ENCODE measurements at places on chromosomes 6 and 20.
A peak's percentile ranks its signal among the peaks of the same experiment; 100 is the strongest.

DNA sequence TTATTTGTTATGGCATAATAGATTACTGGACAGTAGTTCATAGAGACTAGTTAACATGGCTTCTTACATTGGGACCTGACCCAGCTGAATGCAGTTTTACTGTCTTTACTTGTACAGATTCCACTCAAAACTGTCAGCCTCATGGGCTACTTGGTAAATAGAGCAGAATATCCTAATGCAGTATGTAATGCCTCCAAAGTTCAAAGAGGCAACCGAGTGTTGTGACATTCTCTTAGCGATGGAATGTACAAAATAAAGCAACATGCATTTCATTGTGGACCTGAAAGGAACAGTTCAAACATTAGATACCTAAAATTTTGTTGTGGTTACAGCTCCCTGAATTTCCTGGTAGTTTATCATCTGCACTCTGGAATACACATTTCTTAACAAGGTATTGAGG lies 29.1 kb upstream of the RGS17 start:
- no peak for DNase-seq

GRCh38 chr6:16432075-16433032 lies 194.0 kb downstream of the GMPR start:
- DNase-seq: no peak

DNA sequence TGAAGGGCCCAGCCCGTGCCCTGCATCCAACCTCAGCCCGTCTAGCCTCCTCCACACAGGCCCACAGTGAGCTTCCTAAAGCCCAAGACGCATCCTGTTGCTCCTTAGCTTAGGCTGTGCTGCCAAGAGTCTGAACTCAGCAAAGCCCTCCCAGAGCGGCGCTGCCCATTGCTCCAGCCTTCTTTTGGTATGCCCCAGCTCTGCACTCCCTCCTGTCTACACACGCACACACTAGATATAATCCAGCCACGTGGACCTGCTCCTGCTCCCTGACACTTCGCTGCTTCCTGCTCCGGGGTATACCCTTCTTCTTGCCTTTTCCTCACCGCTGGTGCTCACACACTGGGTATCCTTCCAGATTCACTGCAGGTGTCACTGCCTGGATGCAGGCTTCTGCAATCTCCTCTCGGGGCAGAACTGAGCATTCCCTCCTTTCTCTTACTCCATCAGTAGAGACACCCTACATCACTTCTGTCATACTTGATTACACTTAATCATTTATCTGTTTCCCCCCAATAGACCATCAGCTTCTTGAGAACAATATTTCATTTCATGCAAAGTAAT lies 23.8 kb downstream of the GABRR2 start:
- no peak for DNase-seq

GRCh38 chr20:36676701-36677421 lies 30.9 kb upstream of the SLA2 start:
- DNase-seq: no peak

DNA sequence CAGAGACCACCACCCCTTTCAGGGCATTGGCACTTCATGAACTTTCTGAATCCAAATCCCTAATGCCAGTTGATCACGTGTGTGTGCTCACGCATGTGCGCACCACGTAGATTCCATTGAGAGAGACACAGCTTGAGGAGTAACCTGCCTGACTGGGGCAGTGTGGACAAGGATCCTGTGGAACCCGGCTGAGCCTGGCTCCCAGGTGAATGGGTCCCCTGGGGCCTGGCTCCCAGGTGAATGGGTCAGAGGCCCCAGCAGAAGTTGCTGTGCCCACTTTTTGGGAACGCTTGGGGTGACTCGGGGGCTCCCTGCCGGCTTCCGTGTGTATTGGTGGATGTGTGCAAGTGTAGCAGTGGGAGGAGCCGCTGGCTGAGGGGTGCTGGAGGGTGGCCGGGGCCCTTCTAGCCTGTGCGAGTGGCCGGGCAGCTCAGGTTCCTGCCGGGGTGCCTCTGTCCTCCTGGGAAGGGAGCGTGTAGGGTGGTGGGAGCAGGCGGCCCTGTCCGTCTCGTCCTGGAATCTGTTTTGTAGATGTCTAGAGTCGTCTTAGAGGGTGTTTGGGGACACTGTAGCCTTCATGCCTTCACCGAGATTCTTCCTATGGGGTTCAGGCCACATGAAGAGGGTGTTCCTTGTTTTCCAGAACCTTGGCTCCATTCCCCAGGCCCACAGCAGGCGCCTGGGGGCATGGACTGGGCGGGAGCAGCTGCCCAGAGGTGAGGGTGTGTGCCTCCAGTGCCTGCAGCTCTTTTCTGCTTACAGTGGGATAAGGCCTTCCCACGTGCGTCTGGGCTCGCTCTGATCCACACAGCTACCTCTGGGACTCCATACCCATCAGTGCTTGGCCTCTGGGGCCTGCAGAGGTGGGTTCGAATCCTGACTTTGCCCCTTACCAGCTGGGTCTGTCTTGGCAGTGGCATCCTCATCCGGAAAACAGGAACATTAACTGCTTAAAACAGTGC lies 3.2 kb downstream of the RBM38 start:
- no peak for DNase-seq

DNA sequence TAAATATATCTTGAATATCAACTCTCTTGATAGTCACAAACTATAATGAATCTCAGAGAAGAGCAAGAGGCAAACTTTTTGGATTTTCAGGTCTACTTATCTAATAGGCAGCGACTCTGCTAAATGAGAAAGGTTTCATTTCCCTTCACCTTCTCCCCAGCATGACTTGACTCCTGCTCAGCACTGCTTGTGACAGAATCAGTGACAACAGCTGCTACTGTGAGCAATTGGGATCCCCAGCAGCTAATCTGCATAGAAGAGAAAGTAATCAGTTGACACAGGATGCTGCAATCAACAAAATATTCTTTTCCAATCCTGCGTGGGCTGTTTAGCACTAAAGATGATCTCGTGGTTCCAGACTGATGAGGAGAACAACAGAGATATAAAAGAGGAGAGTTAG lies 205.5 kb downstream of the MMUT start:
- DNase-seq: no peak

DNA sequence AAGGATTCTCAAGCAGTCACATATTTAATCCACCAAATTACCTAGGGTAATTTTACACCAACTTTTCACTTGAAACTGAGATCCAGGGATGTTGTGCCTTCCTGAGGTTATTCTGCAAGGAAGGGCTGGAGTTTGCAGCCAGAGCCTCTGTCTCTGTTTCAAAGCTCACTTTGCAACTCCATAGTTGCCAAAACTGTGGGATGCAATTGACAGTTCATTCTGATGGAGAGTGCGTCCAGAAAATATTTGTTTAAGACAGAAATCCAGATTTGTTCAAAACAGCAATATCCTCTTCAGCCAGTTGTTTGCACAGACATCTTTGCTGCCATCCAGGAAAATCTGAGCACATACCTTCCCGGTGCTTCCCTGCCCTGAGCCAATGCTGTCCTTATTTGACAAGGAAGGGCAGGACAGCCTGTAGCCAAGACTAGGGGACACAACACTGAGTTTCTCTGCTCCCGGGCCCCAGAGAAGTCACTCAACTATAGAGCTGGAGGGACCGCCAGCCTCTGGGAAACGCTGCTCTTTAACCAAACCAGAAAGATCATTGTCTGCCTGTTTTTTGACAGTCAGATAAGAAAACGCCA lies 297.4 kb downstream of the HIVEP2 start:
- no peak for DNase-seq

DNA sequence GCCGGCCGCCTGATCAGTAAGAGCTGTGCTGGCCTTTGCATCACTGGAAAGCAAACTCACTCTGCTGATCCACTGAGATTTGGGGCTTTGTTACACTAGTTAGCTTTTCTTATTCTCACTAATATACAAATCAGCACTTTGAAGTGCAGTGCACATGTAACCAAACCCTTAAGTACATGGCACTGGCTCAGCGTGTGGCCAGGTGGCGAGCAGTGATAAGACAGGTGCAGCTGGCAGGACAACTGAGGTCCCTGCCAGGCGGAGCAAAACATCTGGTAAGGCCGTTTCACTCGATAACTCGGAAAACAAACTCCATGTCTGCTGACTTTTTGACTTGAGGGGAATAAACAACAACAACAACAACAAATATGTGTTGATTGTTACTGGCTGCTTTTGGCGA lies 11.0 kb downstream of the GFRA4 start:
- no peak for DNase-seq

DNA sequence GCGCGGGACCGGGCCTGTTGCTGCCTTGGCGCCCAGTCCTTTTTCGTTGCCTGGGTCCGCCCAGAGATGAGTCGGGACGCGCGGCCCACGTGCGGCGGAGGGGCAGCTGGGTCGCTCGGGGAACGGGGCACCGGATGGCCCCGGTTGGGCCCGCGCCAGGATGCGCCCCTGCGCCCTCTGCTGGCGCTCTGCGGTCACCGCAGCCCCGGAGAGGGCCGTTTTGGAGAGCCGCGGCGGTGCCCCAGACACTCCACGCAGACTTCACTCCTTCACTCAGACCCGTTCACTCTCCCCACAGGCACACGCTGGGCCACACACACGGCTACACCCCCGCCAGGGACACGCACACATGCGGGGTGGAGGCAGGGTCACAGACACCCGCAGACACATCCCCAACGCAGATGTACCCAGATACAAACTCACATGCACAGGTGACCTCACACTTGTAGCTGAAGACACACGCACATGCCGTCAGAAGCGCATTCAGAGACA lies 38.8 kb downstream of the SRC start:
- no peak for DNase-seq

GRCh38 chr6:158869826-158870648 lies 50.9 kb upstream of the EZR start:
- DNase-seq: peak; percentile 60

GRCh38 chr6:27177485-27178406 lies 69.8 kb upstream of the PRSS16 start:
- peak; percentile 65 for DNase-seq

GRCh38 chr6:129567374-129567773 lies 142.6 kb downstream of the ARHGAP18 start:
- no peak for DNase-seq

- DNase-seq: no peak
Measured at GRCh38 chr20:12715371-12715770, 293.4 kb upstream of the SPTLC3 start.

DNA sequence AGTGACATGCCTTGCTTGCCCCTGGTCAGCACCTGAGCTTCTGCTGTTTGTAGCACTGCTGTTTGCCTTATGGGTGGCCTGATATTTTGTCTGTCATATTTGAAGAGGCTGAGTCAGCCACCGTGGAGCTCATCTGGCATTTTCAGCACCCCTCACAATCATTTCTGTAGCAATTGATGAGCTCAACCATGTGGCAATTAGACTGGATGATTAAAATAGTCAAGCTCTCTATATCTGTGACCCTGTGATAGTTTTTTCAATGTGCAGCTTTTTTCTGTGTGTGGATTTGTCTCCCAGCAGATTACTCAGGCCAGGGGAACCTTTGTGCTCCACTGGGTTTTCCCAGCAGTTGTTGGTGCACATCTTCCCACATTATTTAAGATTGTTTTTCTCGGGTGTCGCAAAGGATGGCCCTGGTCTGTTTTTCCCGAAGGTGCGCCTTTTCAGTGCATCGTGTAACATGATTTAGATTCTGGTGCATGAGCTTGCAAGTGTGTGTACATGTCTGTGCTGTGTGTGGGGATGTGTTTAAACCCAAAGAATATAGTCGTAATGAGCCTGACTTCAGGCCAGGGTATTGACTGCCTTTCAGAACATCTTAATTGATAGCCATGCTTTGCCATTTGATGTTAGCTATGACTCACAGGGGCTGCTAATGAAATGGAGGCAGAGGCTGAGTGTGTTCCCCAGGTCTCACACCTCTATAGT lies 31.6 kb upstream of the GLP1R start:
- DNase-seq: no peak

- no peak for DNase-seq
Measured at GRCh38 chr6:50714487-50715379, 1.4 kb downstream of the TFAP2D start.

DNA sequence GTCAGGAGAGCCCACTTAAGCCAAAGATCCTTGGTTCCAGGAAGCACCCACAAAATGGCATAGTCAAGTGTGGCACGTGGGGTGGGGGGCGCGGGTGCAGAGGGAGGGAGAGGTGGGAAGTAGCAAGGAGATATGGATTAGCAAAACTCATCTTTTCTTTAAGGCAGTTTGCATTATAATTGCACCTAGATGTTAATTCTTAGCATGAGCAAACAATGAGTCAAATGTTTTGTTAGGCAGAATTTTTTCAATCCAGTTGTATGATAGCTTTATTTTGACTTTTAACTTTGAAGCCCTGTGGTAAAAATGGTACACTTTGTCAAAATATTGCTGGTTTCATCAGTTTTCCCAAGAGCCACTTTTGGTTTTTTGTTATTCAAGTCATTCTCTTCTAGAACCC lies 15.0 kb downstream of the SCAND1 start:
- DNase-seq: no peak

- no peak for DNase-seq
Measured at GRCh38 chr6:155595284-155595683, 139.6 kb upstream of the NOX3 start.

GRCh38 chr20:37316116-37316774 lies 26.8 kb downstream of the MANBAL start:
- DNase-seq: no peak

DNA sequence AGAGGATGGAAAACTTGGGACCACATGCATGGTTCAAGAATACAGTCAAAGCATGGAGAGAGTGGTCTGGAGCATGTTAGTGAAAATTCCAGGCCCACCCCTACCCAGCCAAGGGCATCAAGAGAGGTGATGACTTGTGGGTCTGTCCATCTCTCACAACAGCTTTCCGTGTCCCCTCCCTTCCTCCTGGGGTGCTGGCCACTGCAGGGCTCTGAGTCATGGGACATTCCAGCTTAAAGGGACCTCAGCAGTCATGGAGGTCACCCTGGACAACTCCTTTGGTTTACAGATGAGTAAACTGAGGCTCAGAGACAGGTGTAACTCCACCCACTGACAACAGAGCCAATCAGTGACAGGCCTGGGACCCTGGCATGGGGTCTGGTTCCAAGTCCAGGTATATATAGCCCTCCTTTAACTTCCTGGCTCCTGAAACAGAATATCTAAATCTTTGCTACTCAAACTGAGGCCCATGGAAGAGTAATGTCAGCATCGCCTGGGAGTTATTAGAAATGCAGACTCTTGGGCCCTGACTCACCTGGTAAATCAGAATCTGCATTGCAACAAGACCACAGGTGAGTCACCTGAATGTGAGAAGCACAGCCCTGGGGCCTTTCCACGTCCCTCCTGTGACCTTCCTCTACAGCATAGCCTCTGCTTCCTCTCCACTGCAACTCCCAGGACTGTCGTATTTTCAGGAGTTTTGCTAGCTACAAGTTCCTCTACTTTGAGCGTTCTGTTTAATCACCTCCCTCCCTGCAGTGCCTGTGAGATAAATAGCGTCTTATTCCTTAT lies 170.2 kb downstream of the ZDHHC14 start:
- DNase-seq: no peak

Data from GM04503 (cell line).